ENCODE measurements at places on chromosomes 6 and 20.

- DNase-seq = no peak
Measured at GRCh38 chr20:20063941-20064702, 11.8 kb downstream of the CFAP61 start.

- no peak for DNase-seq
Measured at GRCh38 chr6:149225370-149225769, 92.1 kb upstream of the TAB2 start.

DNA sequence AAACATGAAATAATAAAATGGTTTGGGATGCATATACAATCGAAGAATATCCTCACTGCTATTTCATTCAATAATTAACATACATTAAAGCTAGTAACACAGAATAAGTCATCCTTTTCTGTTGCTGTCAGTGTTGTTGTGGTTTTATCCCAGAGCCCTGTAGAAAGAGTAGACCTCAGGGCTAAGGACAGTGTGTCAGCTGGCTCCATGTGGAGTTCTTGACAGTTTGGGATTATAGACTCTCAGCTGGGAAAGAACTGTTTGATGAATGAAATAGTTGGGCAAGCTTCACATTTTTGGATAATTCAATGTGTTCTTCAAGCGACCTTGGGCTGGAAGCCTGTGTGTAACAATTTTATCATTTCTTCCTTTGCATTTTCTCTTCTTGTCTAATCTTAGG lies 10.1 kb downstream of the UTRN start:
- DNase-seq = no peak

- DNase-seq = peak; percentile 8
Measured at GRCh38 chr20:40241596-40242343, 447.3 kb downstream of the MAFB start.

DNA sequence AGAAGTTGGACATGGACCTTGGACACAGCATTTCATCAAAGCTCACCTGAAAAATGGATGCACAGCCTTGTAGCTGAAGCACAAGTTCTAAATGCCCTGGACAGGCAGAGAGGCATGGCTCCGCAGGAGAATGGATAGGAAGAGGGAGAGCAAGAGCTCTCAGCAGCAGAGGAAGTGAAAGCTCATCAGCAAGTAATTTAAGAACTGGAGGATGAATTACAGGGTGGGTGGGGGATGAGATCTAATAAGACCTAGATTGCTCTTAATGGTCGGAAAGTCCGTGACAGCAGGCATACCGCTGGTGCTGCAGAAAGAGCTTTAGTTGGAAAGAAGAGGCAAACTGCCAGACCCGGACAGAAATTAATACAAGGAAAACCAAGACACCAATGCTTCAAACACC lies 37.3 kb upstream of the SAYSD1 start:
- no peak for DNase-seq

- DNase-seq = no peak
Measured at GRCh38 chr20:64065974-64066343, 3.0 kb downstream of the TCEA2 start.

- DNase-seq = no peak
Measured at GRCh38 chr6:107124934-107125348, 9.6 kb upstream of the BEND3 start.

DNA sequence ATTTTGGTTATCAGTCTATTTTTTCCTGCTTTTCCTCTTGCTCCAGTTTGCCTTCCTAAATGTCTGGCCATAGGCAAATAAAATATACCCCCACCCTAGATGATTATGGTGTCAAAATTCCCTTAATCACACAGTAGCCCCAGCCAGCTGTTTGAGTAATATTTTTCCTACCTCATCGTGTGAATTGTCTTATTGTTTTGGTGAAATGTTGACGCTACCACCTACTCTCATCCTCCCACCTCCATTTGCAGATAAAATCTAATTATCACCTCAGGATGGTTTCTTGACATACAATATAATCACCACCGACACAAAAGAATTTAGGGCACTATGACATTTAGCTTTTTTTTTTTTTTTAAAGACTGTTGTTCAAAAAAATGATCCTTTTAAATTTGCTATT lies 44.1 kb upstream of the FUCA2 start:
- no peak for DNase-seq

- DNase-seq = no peak
Measured at GRCh38 chr6:52529311-52529710, 47.5 kb downstream of the TRAM2 start.

DNA sequence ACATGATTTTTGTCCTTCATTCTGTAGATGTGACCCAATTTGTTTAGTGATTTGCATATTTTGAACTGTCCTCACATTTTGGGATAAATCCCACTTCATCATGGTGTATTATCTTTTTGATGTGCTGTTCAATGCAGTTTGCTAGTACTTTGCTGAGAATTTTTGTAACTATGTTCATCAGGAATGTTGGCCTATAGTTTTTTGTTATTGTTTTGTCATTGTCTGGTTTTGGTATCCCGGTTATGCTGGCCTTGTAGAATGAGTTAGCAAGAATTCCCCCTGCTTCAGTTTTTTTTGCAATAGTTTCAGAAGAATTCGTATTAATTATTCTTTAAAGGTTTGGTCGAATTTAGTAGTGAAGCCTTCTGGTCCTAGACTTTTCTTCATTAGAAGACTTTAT lies 11.9 kb downstream of the KIF25 start:
- no peak for DNase-seq

- no peak for DNase-seq
Measured at GRCh38 chr6:24476631-24477030, 12.7 kb downstream of the GPLD1 start.

All from NCI-H1092 treated with DMSO at 0.1 percent for 48 hours (cell line).